ENCODE measurements at places on chromosomes 6 and 20.
A peak's percentile ranks its signal among the peaks of the same experiment; 100 is the strongest.

GRCh38 chr6:116286773-116287358, 7.1 kb upstream of the TSPYL1 start:
- DNase-seq, result no peak

DNA sequence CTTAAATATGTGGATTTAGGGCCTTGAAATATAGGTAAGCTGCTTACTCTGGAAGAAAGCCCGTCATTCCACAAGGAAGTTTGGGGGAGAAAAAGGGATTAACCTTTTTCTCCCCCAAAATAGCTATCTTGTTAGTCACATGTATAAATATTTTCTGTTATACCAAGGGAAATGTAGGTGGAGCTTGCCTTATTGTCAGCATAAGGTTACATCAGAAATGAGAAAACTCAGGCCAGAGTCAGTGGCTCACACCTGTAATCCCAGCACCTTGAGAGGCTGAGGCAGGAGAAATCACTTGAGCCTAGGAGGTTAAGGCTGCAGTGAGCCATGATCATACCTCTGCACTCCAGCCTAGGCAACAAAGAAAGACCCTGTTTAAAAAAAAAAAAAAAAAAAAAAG, 129.9 kb downstream of the LRFN2 start:
- DNase-seq, result no peak

- no peak for DNase-seq
These were observed 92.7 kb downstream of the DACT2 start for GRCh38 chr6:168226902-168227318.

DNA sequence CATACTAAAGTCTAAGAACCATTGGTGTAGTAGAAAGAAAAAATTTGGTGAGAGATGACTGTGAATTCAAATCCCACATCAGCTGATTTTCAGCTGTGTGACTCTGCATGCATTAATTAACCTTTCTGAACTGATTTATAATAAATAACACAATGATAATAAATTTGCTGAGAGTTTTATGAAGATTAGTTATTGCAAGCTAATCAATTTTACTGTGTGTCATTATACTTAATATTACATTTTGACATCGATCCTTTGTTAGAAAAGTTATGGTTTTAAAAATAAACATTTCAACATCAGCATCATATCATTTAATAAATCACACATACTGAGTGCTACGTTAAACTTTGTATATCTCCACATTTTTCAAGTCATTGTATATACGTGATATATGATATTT, 599.7 kb upstream of the MMS22L start:
- no peak for DNase-seq

DNA sequence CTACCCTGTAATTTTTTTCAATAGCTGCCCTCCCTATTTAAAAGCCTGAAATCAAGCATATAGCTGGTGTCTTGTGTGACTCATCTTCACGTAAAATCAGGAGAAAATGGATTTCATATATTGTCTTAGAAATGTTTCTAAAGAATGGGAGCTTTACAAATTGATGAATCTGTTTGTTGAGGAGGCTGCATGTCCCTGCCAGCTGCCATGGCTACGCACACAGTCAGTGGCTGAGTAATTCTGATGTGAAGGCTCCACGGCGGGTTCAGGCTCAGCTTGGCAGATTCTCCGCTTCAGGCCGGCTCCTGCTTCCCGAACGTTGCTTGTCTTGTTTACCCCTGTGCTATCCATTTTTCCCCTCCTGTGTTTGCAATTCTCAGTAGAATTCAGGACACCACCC, 82.8 kb downstream of the CCDC170 start:
- DNase-seq, result no peak

- peak; percentile 46 for DNase-seq
These were observed 26.7 kb downstream of the IYD start for GRCh38 chr6:150395388-150396009.

All from CD4-positive, alpha-beta T cell treated with Interleukin-15 for 4 hours (primary cell).